ENCODE measurements at places on chromosomes 12 and 14.

DNA sequence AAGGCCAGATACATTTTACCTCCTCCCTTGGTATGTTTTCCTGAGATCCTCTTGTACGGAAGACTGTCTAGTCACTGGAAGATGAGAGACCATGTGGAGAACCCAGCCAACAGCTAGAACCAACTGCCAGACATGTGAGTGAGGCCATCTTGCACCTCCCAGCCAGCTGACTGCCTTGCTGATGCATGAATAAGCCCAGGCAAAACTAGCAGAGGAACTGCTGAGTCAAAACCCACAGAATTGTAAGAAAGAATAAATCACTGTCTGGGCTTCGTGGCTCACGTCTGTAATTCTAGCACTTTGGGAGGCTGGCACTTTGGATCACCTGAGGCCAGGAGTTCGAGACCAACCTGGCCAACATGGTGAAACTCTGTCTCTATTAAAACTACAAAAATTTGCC is 160.0 kb downstream of the TPH2 start:
- no peak for DNase-seq

DNA sequence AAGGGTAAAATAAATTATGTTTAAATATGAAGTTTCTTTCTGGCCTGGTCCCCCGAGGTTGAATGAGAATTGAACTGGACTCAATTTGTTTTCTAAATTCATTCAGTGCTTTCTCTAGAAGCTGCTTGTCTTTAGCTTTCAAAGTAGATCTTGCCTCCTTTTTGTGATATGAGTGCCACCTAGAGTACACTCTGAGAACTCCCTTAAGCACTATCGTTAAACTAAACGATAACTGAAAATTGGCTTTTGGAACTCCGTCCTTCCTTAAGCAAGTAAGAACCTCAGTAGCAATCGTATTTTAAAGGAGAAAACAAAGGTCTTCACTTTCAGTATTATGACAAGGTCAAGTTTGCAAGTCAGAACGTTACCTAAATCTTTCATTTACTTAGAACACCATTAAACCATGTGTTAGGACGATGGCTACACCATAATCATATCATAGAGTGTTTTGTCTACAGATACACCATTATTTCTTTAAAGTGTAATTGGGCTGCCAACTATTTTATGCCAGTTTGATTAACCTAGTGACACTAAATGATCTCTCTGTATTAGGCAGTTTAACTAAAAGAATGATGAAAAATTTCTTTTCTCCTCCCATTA is 364.8 kb downstream of the SNAPC1 start:
- DNase-seq, result no peak

DNA sequence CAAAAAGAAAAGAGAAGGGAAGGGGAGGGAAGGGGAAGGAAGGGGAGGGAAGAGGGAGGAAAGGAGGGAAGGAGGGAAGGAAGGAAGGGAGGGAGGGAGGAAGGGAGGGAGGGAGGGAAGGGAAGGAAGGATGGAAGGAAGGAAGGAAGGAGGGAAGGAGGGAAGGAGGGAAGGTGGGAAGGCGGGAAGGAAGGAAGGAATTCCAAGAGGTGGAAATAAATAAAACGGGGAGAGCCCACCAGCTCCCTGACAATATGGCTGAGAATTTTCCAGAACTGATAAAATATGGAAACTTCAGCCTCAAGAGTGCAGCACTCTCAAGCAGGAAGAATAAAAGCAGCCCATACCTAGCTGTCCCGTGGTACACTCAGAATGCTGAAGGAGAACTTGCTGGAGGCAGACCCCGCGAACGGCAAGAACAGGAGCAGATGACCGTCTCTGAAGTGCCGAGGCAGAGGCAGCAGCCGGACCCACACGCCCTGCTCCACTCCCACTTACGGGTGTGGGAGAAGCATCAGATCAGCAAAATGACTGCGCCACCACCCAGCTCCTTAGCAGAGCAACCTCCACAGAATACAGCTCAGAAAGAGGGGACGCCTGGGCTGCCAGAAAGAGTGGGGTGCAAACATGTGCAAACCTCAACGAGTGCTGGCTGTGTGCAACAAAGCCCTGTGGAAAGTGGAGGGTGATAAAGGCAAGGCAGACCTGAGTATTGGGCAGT is 34.1 kb upstream of the INF2 start:
- DNase-seq, result no peak

GRCh38 chr14:99822800-99823455 is 29.7 kb downstream of the EML1 start:
- no peak for DNase-seq

Measured in activated CD4-positive, alpha-beta T cell treated with anti-CD3 and anti-CD28 coated beads, Interleukin-2, amount 50 U/mL, for 48 hours (primary cell).